ENCODE measurements at places on chromosomes 2 and 18.

DNA sequence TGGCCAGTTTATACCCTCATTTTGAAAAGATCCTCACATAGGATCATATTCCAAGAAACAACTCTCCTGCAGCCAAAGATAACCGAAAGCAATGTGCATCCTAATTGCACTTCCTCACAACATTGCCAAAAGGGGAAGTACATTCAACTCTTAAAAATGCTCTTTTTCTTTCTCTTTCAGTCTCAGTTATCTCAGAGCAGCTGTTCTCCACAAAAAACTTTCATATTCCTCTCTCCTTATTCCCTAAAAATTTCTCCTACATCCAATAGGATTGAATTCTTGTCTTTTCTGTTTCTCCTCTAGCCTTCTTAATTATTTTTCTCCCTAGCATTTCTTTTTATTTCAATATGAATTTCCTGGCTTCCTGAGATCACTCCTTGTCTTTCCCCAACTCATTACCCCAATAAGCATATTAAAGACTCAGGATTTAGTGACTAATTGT, 7.4 kb upstream of the VRK2 start:
- no peak for DNase-seq

- no peak for DNase-seq
Observed at GRCh38 chr2:234393354-234393753, 103.5 kb downstream of the ARL4C start.

DNA sequence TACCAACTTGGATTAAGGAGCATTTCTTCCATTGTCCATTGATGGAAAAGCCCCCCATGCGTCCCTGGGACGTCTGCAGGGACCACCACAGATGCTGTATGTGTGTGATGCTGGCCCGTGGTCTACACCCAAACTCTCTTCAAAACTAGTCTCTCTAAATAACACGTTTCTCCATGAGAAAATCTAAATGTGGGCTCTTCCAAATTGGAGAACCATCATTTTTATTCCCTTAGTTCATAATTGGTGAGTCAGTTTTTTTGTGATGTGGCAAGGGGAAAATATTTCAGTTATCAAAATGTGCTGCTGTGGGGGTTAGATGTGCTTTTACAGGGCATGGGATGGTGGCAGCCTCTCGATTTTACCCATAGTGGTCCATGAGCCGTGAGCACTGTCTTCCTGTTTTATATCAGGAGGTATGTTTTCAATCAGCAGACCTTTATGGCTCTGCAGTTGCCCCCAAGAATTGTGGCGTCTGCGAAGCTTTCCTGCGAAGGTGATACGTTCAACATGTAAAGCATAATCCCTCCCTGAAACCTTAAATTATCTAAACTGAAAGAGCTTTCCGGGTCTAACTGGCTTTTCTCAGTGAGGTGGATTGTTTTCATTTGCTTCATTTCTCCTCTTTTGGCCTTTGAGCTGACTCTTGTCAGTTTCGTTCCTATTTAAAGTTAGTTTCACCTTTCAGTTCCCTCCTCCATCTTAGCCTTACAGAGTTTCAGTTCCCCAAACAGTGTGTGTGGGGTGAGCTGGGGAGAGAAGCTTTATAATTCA, 78.4 kb downstream of the SETBP1 start:
- DNase-seq: no peak

DNA sequence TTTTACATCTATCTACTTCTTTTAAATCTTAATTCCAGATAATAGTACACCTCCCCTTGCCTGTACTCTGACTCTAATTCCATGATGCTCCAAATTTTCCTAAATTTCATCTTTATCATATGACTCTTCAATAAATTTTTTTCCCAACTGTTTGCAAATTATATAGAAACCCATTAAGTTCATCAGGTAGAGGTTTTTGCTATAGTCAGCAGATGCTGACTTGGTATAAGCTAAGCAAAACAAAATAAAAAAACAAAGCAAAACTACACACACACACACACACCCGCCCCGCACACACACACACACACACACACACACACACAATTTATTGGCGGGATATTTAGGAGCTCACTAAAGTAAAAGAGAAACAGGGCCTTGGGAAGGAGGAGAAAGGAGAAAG, 1047.8 kb upstream of the FAM98A start:
- no peak for DNase-seq

- no peak for DNase-seq
Observed at GRCh38 chr18:56643381-56643780, 5.0 kb upstream of the TXNL1 start.

DNA sequence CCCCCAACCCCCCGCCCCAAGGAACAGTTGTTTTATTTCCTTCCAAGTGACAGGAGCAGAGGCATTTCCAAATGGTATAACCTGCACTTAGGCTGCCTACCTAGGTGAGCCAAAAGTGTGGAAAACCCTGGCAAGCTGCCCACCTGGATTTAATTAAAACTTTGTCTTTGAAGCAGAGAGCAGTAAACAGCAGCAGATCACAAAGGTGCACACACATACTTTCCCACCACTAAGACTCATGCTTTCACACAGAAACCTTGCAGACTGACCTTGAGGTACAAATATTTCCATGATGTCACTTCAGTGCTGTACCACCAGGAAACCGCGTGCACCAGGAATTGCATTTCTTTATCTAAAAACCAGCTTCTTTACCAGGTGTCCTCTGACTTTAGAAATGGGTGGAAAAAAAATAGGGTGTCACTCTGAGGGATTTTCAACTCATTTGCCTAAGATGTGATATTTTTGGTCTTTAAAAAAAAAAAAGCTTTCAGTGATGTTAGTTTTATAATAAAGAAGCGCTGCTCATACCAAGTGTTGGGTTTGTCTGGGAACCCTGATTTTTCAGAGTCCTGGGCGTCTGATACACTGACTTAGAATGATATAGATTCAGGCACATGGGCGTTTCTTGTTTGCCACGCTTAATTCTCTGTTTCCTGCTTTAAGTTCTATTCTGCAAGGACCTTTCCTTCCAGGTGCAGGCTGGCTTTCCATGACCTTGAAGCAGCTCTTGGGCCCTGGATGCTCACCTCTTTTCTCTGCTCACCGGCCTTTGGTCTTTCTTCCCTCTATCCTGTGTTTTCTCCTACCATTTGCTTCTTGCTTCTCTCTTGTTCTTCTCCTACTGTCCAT, 70.7 kb upstream of the BCL2L11 start:
- no peak for DNase-seq

GRCh38 chr2:74554820-74555531, 456 bp downstream of the DOK1 start:
- DNase-seq: no peak

DNA sequence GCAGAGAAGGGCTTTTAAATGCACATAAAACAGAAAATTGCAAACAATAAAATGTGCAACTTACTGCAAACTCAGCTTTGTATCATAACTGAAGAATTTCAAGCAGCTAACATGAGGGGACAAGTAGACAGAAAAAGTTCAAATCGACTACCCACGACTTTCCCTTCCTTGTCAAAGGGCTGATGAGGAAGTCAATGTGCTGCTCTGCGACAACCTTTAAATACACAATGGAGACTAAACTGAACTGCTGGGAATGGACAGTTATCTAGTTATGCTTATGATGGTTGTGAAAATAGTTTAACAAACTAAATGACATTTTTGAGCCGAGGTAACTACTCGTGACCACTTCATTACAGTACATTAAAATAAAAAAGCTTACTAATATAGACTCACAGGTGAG, 84.1 kb downstream of the INO80D start:
- DNase-seq: no peak

DNA sequence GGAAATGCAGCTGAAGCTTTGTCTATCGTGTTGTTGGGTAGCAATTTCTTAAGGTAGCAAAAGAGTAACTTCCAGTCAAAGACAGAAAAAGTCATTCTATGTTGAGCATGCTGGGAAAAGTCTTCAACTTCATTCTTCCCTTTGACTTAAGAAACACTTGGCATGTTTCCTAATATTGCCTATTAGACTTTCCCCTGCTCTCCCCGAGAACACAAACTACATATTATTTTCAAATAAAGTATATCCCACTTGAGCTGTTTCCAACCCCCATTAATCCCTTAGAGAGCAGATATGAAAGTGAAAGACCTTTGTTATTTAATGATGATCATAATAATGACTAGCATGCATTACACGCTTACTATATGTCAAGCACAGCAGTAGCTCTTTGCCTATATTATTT, 136.0 kb upstream of the SPOPL start:
- DNase-seq: no peak

DNA sequence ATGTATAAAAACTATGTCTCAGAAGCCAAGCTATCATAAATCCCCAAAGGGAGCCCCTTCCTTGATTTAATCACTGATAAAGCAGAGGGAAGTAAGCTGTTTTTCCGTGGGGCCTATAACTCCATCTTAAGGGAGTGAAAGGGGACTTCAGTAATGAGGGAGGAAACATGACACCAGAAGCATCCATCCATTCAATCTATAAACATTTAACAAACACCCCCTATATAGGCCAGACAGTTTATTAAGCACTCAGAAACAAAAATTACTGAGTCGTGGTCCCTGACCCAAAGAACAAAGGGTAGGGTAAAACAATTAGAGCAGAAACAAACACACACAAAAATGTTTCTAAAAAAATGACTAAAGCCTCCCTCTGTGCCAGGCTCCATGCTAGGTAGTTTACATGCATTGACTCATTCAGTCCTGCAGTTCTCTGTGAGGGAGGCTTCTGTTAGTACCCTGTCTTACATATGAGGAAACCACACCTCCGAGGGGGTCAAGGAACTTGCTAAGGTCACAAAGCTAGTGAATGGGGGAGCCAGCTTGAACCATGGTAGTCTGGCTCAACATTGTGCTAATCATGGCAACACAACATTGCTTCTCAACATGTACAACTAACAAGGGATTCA, 472.1 kb downstream of the CDH2 start:
- no peak for DNase-seq

DNA sequence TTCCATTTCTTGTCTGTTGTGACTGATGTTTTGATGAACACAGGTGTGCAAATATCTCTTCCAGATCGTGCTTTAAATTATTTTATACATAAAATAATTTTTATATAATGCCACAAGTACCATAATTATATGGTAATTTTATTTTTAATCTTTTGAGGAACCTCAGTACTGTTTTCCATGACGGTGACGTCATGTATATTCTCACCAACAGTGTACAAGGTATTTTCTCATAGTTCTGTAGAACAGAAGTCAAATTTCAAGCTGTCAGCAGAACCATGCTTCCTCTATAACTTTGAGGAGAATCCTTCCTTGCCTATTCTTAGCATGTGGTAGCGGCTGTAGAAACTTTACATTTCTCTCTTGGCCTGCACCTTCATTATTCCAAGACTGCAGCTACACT, 349.4 kb upstream of the GYPC start:
- DNase-seq: no peak

DNA sequence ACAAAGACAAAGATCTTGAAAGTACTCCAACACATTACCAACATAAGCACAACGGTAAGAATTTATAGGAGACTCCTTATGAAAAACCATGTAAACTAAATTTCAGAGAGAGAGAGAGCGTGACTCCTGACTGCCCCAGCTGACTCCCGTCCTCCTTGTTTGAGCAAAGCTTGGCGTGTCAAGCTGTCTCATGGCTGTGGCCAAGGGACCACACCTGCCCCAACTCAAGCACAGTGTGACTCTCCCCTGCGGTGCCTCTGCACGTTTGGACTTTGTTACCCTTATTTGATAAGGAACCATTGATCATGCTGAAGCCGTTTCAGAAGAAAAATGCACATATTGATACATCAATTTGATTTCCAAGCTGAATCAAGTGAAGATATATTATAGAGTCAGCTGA, 124.8 kb downstream of the COL6A3 start:
- no peak for DNase-seq

GRCh38 chr2:223998948-223999347, 40.1 kb downstream of the SERPINE2 start:
- no peak for DNase-seq

GRCh38 chr2:6080932-6081753, 389.0 kb downstream of the SOX11 start:
- DNase-seq: peak; percentile 11

DNA sequence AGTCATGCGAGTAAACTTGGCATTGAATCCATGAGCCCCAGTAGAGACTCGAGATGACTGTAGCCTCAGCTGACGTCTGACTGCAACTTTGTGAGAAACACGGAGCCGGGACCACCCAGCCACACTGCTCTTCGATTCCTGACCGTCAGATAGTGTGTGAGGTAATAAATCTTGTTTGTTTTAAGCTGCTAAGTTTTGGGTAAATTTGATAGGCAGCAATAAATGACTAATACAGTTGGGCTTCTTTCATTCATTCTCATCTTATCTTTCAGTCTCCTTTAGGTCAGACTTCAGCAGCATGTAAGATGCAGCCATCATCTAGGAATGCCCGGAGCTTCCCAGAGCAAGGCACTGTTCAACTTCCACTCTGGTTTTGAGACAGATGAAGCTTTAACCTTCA, 8.0 kb upstream of the KLHL29 start:
- no peak for DNase-seq

DNA sequence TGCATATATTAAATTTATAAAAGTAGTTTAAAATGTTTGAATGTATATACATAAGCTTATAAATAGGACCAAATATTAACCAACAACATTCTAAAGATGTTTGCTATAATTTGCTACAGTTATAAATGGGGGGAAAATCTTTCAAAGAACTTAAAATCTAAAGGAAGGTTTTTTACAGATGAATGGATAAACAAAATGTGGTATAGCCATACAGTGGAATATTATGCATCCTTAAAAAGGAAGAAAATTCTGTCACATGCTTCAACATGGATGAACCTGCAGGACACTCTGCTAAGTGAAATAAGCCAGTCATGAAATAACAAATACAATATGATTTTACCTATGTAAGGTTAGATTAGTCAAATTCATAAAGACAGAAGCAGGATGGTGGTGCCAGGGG, 75.8 kb downstream of the TMEM17 start:
- DNase-seq: no peak

DNA sequence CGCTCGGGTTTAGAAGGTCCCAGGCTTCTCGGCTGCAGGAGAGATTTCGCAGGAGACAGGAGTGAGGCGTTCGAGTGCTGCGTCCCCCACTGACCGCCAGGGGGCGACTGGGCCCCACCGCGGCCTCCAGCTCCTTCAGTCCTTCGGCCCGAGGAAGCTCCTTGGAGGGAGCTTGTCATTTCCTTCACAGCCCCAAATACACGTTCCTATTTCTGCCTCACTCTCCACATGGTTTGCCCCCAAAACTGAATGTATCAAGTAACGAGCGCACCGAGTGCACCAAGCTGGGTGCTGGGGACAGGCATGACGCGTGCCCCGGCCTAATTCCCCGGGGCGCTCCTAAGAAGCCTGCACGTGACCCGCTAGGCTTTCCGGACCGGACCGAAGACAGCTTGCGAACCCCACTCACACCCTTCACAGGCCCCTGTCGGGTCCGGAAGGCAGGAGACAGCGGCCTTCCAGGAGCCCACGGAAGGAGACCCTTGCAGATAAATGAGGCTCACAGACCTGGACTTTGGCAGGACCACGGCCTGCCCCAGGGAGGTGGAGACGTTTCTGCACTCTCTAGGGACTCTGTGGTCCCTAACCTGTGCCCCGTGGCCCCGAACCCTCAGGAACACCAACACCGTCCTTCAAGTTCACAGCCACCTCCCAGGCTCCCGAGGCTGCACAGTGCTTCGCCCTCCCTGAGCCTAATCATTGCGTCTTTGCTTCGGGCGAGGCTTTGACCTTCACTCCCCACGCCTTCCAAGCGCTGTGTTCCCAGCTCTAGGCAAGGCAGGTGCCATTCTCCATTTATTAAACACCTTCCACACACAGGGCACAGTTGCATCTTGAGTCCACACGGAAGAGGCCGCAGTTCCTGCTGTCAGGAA, 13.0 kb upstream of the FAHD2A start:
- DNase-seq: peak; percentile 54

GRCh38 chr2:44616667-44617155, 255.0 kb downstream of the CAMKMT start:
- DNase-seq: no peak
